ENCODE measurements at places on chromosomes 13 and 19.
A peak's percentile ranks its signal among the peaks of the same experiment; 100 is the strongest.

- no peak for DNase-seq
Observed at GRCh38 chr13:25806264-25806974, 245.4 kb downstream of the SHISA2 start.

- peak; percentile 85 for DNase-seq
Observed at GRCh38 chr19:48795055-48795684, 15.7 kb downstream of the BCAT2 start.

GRCh38 chr13:20349564-20350381 lies 117.7 kb upstream of the GJB6 start:
- no peak for DNase-seq

DNA sequence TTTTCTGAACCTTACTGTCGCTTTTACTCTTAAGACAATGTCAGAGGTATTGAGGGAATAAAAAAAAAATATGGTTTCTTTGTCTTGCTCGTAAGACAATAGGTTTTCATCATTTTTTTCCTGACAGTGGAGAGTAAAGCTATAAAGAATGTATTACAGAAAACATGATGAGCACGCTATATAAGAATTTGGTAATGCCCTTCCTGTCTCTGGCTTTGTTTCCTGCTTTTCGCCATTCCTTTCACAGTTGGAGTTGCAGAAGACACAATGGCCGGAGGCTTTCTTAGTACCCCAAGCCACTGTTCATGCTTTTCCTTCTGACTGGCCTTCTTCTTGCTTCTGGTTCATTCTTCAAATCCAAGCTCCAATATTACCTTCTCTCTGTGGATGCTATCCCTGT lies 101.0 kb upstream of the DACH1 start:
- DNase-seq, result no peak

DNA sequence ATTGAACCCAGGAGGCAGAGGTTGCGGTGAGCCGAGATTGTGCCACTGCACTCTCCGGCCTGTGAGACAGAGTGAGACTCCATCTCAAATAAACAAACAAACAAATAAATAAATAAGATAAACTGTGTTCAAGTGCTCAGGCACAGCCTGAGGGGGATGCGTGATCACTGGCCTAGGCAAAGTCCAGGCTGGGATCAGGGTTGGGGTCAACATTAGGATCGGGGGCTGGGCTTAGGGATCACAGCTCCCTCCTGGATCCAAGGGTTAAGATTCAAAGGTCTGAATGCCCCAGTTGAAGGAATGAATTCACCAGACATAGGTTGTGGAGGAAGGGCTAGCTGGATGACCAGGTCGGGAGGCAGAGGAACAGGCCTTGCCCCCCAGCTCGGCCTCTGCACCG lies 1.9 kb upstream of the EXOC3L2 start:
- no peak for DNase-seq

DNA sequence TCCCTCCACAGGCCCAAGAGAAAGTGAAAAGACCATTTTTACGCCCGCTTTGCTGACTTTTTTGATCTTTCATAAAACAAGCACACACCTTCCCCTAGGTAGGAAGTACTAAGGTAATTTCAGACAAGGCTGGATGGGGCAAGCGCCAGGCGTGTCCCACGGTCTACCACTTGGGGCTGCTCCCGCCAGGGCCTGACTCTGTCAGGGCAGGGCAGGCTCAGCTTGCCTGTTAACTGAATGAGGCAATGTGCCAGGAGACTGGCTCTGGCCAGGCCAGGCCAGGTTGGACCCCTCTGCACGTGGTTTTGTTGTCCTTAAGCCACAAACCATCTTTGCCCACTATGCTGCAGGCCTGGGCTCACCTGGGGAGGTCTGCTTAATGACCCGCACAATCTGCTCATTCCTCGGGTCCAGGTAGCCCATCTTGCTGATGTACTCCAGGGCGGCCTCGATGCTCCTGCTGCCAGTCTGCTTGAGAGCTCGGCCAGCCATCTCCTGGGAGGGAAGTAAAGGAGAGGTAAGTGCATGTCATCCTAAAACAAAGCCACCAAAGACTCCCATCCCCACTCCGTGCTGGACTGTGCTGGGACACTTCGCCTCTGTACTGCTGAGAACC lies 70.4 kb downstream of the LATS2 start:
- no peak for DNase-seq

- DNase-seq, result no peak
Observed at GRCh38 chr19:52473655-52474350, 20.4 kb downstream of the ZNF578 start.

- no peak for DNase-seq
Observed at GRCh38 chr19:18558202-18558555, 509 bp downstream of the KXD1 start.

GRCh38 chr19:1313695-1314613 lies 28.3 kb downstream of the EFNA2 start:
- DNase-seq, result no peak

DNA sequence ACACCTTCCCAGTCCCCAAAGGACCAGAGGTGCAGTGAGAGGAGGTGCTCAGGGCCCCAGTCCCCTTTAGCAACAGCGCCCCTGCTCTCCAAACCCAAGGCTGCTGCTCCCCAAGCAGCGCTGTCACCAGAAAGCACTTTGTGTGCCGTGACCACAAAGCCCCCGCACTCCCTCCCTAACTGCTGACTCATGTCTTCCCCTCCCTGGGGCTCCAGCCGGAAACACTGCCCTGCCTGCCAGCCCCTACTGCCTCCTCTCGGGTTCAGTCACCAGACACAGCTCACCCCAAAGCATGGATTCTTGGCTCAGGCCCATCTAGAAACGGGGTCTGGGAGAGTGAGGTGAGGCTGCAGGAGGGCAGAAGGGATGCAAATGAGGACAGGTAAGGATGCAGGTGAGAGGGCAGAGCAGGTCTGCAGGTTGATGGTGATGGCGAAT lies 4.9 kb upstream of the TNFSF14 start:
- DNase-seq, result peak; percentile 95

DNA sequence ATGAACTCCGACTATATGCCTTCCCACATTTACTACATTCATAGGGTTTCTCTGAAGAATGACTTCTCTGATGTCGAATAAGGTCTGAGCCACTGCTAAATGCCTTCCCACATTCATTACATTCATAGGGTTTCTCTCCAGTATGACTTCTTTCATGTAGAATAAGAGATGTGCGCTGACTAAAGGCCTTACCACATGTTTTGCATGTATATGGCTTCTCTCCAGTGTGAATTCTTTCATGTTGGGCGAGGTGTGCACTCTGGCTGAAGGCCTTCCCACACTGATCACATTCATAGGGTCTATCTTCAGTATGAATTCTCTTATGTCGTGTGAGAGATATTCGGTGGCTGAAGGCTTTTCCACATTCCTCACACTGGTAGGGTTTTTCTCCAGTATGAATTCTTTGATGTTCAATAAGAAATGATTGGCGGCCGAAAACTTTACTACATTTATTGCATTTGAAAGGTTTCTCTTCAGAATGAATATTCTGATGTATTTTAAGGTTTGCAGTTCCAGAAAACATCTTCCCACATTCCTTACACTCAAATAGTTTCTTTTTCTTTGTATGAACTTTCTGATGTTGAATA lies 35.8 kb downstream of the ZNF667 start:
- no peak for DNase-seq

DNA sequence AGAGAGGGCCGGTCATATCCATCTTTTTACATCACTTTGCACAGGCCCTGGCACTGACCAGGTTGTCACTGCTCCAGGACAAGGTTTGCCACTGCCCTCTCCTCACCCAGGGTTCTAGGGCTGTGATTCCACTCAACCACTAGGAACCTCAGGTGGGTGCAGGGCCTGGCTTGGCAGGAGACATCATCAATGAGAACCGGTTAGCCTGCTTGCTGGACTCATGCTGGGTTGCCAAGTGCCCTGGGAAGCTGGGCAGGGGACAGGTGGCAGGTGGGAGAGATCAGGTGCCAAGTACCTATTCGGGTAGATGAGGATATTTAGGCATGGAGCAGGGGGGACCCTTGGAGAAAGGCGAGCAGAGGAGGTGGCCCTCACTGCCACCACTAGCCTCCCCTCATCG lies 4.2 kb upstream of the CERS4 start:
- DNase-seq, result no peak

- no peak for DNase-seq
Observed at GRCh38 chr19:2532252-2533071, 56.5 kb downstream of the GADD45B start.

GRCh38 chr13:112342841-112343361 lies 33.3 kb upstream of the SPACA7 start:
- no peak for DNase-seq

DNA sequence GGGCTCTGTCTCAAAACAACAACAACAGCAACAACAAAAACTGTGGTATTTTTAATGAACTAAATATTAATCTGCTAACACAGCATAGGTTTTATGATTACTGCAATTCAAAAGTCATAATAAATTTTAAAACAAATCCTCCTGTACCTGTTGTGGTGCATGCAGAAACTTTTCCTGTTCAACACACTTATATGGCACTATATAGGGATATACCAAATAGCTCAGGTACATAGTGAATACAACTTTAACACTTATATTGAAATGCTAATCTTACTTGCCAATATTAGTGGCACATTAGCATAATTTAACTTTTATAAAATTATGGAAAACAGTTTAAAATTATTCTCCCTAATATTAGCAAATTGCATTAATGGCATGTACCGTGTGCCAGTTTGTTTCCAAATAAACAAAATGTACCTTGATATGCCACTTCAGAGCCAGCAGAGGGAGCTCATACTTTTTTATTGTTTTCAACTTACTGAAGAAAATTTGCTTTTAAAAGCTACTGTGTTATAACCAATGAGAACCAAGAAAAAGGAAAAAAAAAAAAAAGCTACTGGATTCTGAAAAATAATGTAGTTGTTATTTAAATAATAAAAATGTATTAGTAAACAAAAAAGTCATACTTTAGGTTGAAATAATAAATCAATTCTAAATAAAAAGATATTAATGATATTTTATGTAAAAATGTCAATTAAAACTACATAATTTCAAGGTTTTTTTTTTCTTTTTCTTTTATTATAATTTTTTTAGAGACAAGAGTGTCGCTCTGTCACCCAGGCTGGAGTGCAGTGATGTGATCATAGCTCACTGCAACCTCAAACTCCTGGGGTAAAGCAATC lies 18.0 kb upstream of the RBM26 start:
- DNase-seq, result no peak

DNA sequence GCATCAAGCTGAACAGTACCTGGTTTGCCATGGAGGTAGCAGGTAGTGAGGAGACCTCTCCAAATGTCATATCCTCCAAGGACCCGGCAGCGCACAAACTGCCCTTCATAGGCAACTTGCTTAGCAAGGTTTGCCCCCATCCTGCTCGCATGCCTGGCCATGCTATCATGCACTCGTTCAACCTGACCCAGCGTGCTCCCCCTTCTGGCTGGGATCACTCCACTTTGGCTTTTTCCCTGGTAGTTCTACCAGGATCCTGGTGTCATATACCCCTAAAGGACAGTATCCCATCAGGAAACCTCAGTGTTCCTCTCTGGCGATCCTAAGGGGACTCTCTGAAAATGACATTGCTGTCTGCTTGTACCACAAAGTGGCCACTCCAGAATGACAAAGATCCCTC lies 38.6 kb upstream of the ZNF30 start:
- no peak for DNase-seq

GRCh38 chr13:106989876-106990275 lies 421.9 kb upstream of the ARGLU1 start:
- DNase-seq, result no peak

GRCh38 chr19:55173714-55174409 lies 6.2 kb downstream of the SYT5 start:
- DNase-seq, result peak; percentile 40

GRCh38 chr19:16594681-16595091 lies 22.5 kb upstream of the SLC35E1 start:
- DNase-seq, result peak; percentile 25

GRCh38 chr13:19587635-19588300 lies 26.4 kb upstream of the TPTE2 start:
- peak; percentile 40 for DNase-seq

GRCh38 chr13:71395053-71395452 lies 472.0 kb downstream of the DACH1 start:
- no peak for DNase-seq

GRCh38 chr13:64817691-64818090 lies 2412.4 kb downstream of the PCDH9 start:
- no peak for DNase-seq

GRCh38 chr13:92575777-92576176 lies 650.8 kb upstream of the GPC6 start:
- no peak for DNase-seq

GRCh38 chr13:101139081-101139480 lies 277.2 kb downstream of the NALCN start:
- DNase-seq, result no peak

DNA sequence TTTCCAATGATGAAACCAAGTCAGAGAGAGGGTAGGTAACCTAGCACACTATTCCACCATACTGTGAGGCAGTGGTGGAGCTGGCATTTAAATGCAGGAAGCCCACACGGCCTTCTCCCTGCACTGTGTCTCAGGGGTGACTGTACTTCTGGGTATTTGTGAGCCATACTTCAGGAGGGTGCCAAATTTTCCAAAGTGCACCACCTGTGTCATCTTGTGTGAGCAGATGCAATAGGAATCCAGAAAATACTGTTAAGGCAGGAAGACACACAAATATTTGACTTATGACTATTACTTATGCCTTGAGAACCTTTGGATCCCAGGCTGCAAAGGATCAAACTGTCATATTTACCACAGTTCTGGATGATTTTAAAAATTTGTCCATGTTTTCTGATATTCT lies 17.3 kb downstream of the ZNF229 start:
- DNase-seq, result no peak

- DNase-seq, result no peak
Observed at GRCh38 chr13:105719859-105720258, 815.6 kb downstream of the EFNB2 start.

DNA sequence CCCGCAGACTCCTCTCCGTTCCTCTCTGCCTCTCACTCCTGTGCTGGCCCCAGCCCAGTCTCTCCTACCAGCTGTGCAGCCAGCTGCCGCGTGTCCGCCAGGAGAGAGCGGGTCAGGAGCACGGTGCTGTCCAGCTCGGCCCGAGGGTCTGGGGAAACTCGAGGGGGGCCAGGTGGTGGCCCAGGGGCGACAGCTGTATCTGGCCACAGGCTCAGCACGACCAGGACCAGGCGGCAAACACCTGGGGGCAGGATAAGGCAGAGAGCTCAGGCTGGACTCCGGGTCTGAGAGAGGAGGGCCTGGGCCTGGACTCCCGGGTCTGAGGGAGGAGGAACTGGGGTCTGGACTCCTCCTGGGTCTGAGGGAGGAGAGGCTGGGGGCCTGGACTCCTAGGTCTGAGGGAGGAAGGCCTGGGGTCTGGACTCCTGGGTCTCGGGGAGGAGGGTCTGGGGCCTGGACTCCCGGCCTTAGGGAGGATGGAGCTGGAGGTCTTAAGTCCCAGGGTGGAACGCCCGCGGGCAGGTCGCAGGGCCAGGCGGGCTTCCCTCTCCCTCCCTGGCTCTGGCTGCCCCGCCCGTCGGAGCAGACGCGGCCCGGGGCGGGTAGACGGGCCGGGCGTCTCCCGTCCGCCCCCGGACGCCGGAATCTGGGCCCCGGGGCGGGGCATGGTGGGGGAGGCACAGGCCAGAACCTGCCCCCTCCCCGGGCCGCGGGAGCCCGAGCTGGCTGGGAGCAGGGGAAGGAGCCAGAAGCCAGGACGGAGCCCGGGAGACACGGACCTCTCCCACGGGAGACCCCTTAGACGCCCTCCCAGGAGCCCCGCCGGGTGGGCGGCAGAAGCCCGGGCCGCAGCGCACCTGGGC lies 1.3 kb downstream of the IL11 start:
- peak; percentile 12 for DNase-seq

GRCh38 chr19:38769635-38770211 lies 3.6 kb downstream of the LGALS7 start:
- DNase-seq, result peak; percentile 87

GRCh38 chr19:43467730-43468129 lies 2.3 kb upstream of the LYPD3 start:
- DNase-seq, result no peak

GRCh38 chr19:42276821-42277220 lies 7.8 kb downstream of the CIC start:
- peak; percentile 42 for DNase-seq

- DNase-seq, result peak; percentile 57
Observed at GRCh38 chr19:57099199-57099661, 20.6 kb upstream of the USP29 start.
